ENCODE measurements at places on chromosomes 11 and 22.
A peak's percentile ranks its signal among the peaks of the same experiment; 100 is the strongest.

DNA sequence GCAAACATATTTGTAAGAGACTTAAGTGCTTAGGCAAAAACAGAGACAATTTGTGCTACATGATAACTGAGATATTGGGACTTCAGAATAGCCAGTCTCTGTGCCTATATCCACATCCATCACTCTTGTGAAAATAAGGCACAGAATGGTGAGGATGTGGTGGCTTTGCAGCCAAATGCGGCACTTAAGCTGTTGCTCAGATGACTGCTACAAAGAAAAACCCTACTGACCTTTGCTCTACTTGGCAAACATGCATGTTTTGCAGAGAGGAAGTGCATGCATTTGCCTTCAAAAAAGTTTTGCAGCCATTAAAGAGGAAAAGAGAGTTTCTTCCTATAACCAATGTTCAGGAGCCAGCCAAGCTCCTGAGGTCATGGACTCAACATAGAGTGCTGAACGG, 675.0 kb upstream of the KIRREL3 start:
- peak; percentile 47 for DNase-seq

GRCh38 chr11:30487200-30487898, 98.8 kb downstream of the MPPED2 start:
- no peak for DNase-seq

GRCh38 chr11:67304511-67305113, 1.3 kb downstream of the SSH3 start:
- DNase-seq, result no peak

DNA sequence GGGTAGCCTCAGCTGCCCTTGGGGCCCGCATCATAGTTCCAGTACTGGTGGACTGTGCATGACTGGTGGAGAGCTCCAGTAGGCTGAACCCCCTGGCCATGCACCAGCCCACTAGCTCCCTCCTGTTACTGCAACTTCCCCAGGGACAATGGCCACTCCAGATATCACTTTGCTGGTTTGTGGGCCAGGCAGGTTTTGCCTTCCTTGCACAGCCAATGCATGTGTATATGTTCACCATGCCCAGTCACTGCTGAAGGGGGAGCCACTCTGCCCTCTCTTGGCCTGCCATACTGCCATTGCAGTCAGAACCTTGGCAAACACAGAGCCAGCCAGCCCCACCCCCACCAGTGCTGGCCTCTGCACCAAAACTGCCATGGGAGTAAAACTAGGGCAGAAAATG, 2095.3 kb upstream of the RAG2 start:
- no peak for DNase-seq

DNA sequence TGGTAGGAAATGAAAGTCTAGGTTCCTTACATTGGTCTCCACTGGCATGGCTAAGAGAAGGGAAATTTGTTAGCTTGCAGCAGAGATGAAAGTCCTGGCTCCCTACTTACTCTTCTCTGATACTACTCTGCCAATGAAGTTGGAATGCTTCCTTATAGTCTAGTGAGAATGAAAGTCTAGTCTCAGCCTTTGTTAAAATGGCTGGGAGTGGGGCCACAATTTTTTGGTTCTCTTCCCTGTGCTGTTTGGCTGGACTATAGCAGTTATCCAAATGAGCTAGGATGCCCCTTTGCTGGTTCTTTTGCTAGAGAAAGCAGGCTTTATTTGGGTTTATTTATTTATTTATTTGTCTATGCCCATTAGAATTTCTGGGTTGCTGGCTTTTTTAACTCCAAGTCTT, 414.3 kb downstream of the AASDHPPT start:
- no peak for DNase-seq

DNA sequence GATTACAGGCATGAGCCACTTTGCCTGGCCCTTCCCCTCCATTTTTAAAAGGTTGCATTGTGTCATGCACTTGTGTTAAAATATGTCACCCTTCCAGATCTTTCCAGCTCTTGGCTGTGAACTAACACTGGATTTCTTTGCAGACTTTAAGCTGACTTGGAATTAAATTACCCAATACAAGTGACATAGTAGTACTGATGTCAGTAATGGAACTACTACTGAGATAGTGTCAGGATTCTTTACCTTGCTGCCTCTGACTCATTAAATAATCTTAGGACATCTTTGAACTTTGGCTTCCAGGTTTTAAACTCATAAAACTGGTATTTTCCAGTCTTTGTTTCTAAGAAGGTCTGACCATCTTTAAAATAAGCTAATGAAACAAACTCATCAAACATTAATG, 51.8 kb upstream of the OR4B1 start:
- DNase-seq, result no peak

- no peak for DNase-seq
Observed at GRCh38 chr11:10204021-10204420, 90.0 kb downstream of the SBF2 start.

DNA sequence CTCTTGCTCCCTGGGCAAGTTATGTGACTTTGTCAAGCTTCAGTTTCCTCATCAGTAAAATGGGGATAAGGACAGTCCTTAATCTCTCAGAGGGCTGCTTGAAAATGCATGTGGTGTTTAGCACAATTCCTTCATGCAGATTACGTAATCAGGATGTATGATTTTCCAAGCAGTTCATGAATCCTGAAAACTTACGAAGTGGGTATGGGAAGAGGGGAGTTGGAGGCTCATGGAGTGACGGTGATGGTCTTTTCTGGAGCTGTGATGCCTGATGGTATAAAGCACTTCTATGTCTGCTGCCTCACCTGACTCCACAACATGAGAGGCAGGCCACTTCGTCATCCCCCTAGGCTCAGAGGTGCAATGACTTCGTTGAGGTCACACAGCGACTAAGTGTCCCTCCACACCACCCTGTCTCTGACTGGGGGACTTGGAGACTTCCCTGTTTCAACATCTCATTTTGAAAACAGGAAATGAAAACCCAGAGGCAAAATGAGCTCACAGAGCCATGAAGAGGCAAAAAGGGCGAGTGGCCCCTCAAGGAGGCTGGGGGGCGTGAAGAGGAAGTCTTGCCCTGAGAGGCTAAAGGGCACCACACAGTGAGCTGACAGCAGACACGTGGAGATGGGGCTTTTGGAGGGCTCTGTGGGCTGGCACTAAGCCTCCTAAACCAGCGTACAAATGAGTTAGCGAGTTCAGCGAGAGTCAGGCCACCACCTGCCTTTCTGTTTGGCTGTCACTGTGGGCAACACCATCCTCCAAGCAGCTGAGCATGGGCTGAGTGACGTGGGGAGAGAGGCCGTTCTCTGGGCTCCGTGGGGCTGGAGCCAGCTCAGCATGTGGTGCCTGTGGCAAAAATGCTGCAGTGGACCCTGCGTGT, 10.1 kb downstream of the MCM5 start:
- DNase-seq, result no peak

DNA sequence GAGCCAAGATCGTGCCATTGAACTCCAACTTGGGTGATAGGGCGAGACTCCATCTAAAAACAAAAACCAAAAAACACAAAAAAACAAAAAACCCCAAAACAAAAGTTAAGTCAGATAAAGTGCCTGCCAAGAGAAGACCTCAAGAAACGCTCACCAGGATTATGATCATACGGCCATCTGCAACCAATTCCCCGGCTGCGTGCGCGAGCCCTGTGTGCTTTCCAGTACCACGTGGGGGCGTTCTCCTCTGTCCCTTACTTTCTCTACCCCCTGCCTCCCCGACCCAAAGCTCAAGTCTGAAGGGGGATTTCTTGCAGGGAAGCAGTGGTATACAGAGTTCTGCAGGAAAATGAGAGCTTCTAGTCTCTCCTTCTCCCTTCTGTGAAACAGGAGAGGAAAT, 10.5 kb upstream of the RPS19BP1 start:
- peak; percentile 52 for DNase-seq

DNA sequence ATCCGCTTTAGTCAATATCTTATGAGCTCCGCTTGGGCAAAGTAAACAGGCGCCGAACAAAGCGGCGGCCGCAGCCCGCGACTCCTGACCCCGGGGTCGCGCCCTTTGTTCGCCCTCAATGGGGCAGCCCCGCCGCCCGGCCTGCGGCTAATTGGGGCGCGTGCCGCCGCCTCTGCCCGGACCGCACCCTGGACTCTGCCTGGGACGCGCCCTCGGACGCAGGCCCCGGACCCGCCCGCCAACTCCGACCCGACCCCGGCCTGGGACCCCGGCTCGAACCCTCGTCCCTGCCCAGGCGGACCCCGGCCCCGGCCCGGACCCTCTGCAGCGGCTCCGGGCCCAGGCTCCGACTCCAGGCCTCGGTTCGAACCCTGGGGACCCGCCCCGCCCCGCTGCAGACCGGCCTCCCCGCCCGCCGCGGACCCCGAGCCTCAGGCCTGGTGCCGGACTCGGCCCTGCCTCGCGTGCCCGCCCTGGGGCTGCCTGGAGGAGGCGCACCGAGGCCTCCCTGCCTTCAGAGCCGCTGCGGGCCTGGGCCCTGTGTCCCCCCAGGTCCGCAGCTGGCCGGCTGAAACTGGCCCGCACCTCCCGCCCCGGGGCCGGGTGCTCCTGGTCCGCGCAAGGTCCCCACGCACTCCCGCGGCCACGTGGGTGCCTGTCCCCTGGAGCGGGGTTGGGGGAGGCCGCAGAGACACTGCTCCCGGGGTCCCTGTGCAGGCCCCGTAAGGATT, 84.7 kb upstream of the WNT7B start:
- DNase-seq, result no peak

DNA sequence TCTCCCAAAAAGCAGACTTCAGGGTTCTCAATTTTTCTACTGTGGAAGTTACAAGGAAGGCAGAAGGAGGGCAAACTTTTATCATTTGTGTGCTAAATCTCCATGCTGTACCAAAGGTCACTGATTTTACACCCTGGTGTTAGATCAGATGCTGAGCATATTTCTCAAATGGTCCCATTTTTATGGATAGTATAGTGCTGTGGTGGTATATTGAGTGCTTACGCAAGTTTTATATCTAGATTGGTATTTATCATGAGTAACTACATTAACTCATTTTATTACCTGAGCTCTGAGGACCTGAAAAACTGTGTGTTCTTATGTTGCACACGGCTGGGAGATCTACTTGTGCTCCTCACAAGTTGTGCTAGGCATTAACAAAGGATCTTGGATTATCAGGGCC, 75.1 kb downstream of the PRR5L start:
- no peak for DNase-seq

- DNase-seq, result no peak
Observed at GRCh38 chr11:67491276-67492068, 8.6 kb downstream of the AIP start.

DNA sequence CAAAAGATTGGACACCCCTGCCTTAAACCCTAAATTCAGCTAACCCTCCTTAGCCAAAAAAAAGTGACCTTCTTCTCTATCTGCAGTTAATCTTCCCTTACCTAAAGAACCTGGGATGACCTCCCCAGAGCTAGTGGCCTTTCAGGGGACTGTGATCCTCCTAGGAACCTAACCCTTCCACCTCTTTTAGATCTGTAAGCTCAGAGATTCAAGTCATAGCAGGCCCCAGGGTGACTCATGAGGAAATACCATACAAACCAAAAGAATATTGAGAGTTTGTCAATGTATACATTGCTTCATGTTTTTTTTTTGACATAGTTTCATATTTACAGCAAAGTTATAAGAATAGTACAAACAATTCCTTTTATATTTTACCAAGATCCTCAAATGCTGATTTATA, 38.3 kb upstream of the CXCR5 start:
- no peak for DNase-seq

GRCh38 chr11:134466156-134466555, 54.1 kb upstream of the B3GAT1 start:
- DNase-seq, result peak; percentile 85

GRCh38 chr11:76270389-76270788, 64.1 kb upstream of the WNT11 start:
- DNase-seq, result peak; percentile 9

GRCh38 chr11:14445542-14446530, 53.8 kb downstream of the COPB1 start:
- no peak for DNase-seq

- DNase-seq, result peak; percentile 26
Observed at GRCh38 chr11:113814181-113814580, 34.6 kb downstream of the CLDN25 start.

DNA sequence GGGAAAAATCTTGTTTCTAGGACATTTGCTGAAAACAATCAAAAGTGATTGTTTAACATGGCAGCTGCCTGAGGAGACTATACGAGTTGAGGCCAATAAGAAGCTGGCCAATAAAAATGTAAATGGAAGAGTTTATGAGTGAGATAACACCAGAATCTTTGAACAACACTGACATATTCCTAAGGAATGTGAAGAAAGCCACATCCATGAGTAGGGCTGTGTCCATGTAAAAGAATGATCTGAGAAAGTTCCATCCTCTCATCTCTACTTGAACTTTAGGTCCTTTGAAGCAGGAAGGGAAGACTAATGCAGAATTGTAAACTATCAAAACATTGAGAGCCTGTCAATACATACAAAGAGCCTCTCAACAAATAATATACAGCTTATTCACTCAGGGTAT, 6.9 kb upstream of the CHORDC1 start:
- DNase-seq, result no peak

DNA sequence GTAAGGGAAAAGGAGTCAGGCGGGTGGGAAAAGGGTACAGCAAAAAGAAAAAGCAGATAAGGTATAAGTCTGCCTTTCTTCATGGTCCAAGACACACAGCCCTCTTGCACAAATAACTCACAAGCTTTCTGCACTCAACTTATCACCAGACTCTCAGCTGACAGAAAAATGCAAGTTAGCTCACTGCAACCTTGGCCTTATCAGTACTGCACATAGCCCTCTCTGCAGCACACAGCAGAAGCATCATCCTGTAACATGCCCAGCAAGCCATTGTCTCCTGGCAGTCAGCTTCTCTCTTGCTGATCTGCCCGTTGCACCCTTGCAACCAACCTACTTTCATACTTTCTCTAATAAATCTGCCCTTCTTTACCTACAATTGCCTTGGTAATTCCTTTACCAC, 5.8 kb downstream of the ZBTB44 start:
- DNase-seq, result no peak

- peak; percentile 26 for DNase-seq
Observed at GRCh38 chr11:112902361-112903011, 58.7 kb upstream of the NCAM1 start.

DNA sequence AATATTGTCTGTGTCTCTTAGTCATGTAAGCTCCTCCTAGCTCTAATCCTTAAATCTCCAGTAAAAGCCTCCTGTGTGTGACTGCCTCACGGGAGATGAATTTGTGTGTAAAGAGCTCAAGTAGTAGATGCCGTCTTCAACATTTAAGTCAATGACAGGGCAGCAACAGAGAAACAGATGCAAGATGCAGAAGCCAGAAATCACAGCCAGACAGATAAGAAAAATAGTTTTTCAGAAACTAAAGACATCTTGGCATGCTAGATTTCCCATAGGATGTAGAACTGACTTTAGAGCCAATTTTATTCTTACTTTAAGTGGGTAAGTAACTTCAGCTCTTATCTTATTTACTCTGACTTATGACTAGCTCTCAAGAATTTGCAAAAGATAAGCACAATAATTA, 652.8 kb downstream of the KCNA4 start:
- no peak for DNase-seq

DNA sequence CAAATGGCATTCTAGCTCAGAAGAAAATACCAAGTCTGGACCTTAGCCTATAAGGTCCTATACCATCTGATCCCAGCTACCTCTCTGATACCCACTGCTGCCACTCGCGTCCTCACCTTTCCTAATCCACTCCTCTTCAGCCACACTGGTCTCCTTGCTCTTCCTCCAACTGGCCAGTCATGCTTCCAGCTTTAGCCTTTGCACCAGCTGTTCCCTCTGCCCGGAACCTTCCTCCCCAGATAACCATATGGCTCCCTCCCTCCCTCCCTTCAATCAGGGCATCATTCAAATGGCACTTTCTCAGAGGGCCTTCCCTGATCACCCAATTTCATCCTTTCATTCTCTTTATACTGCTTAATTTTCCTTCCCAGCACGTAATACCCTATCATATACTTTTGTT, 67.9 kb downstream of the KCNC1 start:
- DNase-seq, result no peak

All from brain (organoid and tissue), 16 donors.